ENCODE measurements at places on chromosomes 16 and 17.
A peak's percentile ranks its signal among the peaks of the same experiment; 100 is the strongest.

- peaks cover 80% of the 10 kb centered on the region for H3K36me3 ChIP-seq
- H3K4me1 ChIP-seq: peaks cover 29% of the 10 kb centered on the region
- no peaks in the 10 kb centered on the region for H3K27me3 ChIP-seq
- DNase-seq: peak; percentile 81
- H3K4me3 ChIP-seq: no peak overlapping the region
Measured at GRCh38 chr17:42337442-42337841, 49.1 kb downstream of the STAT5A start.

GRCh38 chr16:52554334-52554733, 7.4 kb upstream of the TOX3 start:
- H3K27me3 ChIP-seq: no peaks in the 10 kb centered on the region
- no peaks in the 10 kb centered on the region for H3K4me1 ChIP-seq
- H3K36me3 ChIP-seq: no peaks in the 10 kb centered on the region
- no peak for DNase-seq

DNA sequence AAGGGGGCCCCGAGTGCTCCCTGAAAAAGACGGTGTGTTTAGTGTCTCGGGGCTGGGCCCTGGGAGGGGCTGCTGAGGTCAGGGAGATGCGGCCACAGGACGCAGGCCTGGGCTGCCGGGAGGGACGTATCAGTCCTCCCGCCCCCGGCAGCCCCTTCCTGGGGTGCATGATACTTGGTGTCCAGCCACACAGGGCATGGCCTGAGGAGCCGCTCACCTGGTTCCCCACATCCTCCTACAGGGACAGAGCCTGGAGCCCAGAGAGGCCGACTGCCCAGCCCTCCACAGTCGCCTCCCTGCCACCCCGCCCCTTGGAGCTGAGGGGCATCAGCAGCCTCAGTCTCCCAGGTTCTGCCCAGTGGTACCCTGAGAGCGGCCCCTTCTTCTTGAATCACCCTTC, 12.0 kb upstream of the DEF8 start:
- H3K4me1 ChIP-seq: no peaks in the 10 kb centered on the region
- no peaks in the 10 kb centered on the region for H3K27me3 ChIP-seq

GRCh38 chr17:64657610-64658125, 4.4 kb downstream of the SMURF2 start:
- H3K4me3 ChIP-seq: no peak overlapping the region
- no peak overlapping the region for H3K27ac ChIP-seq
- H3K36me3 ChIP-seq: no peaks in the 10 kb centered on the region
- peaks cover 14% of the 10 kb centered on the region for H3K4me1 ChIP-seq

- no peak overlapping the region for H3K27ac ChIP-seq
- H3K4me1 ChIP-seq: no peaks in the 10 kb centered on the region
Measured at GRCh38 chr16:25914357-25914962, 222.7 kb downstream of the HS3ST4 start.

GRCh38 chr17:19904412-19904811, 36.7 kb upstream of the ULK2 start:
- no peak overlapping the region for H3K4me3 ChIP-seq
- no peak for DNase-seq
- no peaks in the 10 kb centered on the region for H3K4me1 ChIP-seq
- peaks cover 19% of the 10 kb centered on the region for H3K36me3 ChIP-seq
- H3K27ac ChIP-seq: no peak overlapping the region

DNA sequence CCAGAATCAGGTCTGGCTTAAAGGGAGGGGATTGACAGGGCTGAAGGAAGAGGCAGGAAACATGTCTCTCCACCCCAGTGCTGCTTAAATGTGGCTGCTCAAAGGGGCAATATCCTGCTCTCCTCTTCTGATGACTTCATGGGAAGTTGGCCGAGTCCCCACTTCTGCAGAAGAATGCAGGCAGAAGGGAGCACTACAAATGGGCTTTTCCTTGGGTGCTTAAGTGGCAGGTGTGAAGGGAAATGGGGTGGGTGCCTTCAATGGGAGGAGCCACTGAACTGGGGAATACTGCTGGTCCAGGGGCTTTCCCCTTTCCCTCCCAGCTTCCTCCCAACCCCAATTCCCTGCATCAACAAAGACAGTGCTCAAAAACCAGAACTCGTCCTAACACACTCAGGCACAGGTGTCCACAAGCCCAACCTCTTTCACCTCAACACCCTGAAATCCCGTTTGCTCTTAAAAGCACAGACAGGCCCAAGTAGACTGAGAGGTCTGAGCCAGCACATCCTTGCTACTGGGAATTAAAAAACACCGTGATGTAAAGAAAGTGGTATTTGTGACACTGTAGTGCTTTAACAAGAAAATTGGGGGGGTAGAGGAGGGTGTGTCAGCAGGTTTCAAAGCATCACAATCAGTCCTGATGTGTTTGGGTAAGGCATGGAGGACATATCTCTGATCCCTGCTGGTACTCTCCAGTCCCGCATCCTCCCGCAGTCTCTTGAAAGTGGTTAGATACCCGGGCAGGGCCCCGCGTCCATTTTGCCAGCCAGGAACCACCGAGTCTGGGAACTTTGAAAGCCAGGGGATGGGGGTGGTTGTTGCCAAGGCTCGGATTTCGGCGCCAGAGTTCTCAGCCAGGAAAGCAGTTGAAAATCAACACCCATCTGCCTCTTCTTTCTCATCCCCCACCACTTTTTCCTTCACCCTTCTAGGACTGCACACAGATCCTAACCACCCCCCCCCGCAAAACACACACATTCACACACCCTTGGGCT, 1.6 kb downstream of the CA10 start:
- H3K27me3 ChIP-seq: peaks cover 8% of the 10 kb centered on the region
- DNase-seq: no peak
- no peaks in the 10 kb centered on the region for H3K36me3 ChIP-seq
- no peak overlapping the region for H3K4me3 ChIP-seq

All from naive thymus-derived CD4-positive, alpha-beta T cell (primary cell).